Right forelimb (tissue), 1 donor: ENCODE measurements at places on chromosomes 13 and 19.

- DNase-seq: no peak
Measured at GRCh38 chr19:29018542-29018941, 194.4 kb downstream of the UQCRFS1 start.

DNA sequence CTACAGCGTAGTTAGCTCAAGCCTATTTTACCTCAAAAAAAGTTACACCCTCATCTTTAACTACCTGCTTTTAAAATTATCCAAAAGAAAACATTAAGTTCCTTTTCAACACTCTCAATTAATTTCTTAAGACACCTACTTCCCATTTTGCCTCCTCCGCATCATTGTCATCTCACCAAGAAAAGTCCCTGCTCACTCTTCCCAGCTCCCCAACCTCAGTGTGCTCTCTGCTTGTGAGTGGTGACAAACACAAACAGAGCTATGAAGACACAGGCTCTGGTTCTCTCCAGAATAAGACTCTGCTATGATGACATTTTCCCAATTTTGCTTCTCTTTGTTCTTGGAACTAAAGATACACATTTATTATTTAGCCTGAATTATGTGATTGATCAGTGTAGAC lies 385.1 kb upstream of the HTR2A start:
- DNase-seq: no peak

GRCh38 chr13:26343816-26344215 lies 89.9 kb downstream of the CDK8 start:
- DNase-seq: no peak

DNA sequence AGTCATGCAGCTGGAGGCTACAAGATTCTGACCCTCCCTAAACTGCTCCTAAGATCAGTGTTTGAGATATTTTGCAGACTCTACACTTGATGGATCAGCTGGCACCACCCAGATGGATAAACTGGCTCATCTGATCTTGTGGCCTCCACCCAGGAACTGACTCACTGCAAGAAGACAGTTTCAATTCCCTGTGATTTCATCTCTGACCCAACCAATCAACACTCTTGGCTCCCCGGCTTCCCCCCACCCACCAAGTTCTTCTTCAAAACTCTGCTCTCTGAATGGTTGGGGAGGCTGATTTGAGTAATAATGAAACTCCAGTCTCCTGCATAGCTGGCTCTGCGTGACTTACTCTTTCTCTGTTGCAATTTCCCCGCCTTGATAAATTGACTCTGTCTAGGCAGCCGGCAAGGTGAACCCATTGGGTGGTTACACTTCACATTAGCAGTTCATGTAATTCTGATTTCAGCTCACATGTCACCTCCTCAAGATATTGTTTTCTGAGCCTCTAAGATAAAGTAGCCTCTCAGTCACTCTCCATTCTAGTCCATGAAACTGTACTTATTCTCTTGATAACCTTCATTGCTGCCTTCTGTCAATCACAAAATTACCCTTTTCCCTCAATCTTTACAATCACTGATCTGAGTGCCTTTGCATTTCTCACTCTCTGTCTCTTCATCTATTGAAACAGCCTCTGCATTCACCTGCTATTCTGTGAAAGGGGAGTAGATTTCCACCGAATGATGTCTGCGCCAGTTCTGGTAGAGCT lies 9.9 kb upstream of the FPR3 start:
- DNase-seq: no peak

DNA sequence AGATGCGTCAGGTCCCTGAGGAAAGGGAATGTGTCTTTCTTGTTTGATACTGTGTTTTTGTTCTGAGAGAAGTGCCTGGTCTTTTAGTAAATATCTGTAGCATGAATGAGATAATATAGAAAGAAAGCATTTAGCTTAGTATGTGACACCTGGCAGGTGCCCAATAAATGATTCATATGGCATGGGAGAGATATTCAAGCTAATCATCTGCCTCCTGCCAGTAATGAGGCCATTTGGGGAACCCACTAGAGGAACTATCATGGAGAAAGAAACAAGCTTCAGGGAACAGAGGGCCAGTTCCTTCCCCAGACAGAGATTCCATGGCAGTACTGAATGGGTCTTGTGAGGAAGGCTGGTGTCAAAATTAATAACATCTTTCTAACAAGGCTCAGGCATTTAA lies 603.9 kb downstream of the DCT start:
- no peak for DNase-seq

DNA sequence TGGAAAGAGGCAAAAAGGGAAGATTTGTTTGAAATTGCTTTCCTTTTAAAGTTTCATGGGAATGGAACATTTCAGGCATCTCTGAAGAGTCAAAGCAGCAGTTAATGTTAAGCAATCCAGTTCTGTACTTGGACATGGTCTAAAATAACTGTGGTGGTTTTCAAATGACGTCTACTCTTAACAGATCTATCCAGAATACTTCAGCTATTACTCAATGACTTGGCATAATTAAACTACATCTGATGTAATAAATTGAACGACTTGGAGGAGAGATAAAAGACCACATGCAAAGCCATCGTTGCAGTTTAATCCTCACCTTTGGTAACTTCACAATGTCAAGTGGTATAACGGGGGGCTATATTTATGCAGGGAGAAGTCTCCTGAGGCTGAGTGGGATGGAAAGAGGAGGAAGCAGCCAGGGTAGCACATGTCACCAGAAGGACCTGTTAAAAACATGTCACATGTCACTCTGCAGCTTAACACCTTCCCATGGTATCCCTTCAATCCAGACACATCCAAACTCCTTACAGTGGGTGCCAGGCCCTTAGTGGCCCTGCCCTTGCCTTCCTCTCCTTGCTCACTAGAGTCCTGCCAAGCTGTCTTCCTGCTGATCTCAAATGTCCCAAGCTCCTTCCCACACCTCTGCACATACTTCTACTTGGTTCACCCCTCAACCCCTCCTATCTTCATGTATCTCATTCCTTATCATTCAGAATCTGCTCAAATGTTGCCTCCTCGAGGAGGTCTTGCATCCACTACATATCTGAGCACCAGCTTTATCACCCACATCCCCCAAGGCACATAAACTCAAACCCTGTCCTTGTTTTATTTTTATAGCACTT lies 327.8 kb downstream of the SUCLA2 start:
- no peak for DNase-seq
